ENCODE measurements at places on chromosomes 5 and 9. TPM values are rescaled to one million over a fixed set of nuclear protein-coding genes. Genes with fewer than 3 reads are reported as not detected.

The MZB1 gene
- total RNA-seq = not detected

The DEPDC1B gene
- total RNA-seq = 1.5 TPM

The PTCD2 gene
- 10.4 TPM for total RNA-seq

The NUTM2G gene
- total RNA-seq = not detected

The GFI1B gene
- total RNA-seq = not detected

The FBN2 gene
- 217 TPM for total RNA-seq

The HCN1 gene
- not detected for total RNA-seq

The KCNMB1 gene
- total RNA-seq = 0.05 TPM

The HAVCR2 gene
- total RNA-seq = not detected

The SAPCD2 gene
- 5.7 TPM for total RNA-seq

The TSSK1B gene
- total RNA-seq = 0.30 TPM

The CATSPER3 gene
- not detected for total RNA-seq

The QSOX2 gene
- total RNA-seq = 21.4 TPM

The FOXI1 gene
- total RNA-seq = not detected

The EPB41L4B gene
- total RNA-seq = not detected

The ZNF366 gene
- 0.05 TPM for total RNA-seq

The SPOCK1 gene
- total RNA-seq = 587 TPM

The VAV2 gene
- total RNA-seq = 32.8 TPM

The C1QTNF3 gene
- total RNA-seq = 0.30 TPM

The CCL21 gene
- total RNA-seq = not detected

The SLC6A7 gene
- not detected for total RNA-seq

The MARCOL gene
- not detected for total RNA-seq

The ORM2 gene
- total RNA-seq = not detected

The NCBP1 gene
- 44.8 TPM for total RNA-seq

The SLC22A5 gene
- 4.2 TPM for total RNA-seq

The SLC2A8 gene
- total RNA-seq = 3.6 TPM

The SPATA31C1 gene
- not detected for total RNA-seq

The GAPVD1 gene
- total RNA-seq = 51.1 TPM

The DAB2IP gene
- 20.1 TPM for total RNA-seq

The GABRB2 gene
- 0.30 TPM for total RNA-seq

The PDLIM4 gene
- total RNA-seq = 95.6 TPM

The BTNL8 gene
- total RNA-seq = not detected

The TMEM174 gene
- not detected for total RNA-seq

The MEIKIN gene
- not detected for total RNA-seq

The SMARCA2 gene
- 67.0 TPM for total RNA-seq

The TMEM215 gene
- total RNA-seq = not detected

The SGCD gene
- total RNA-seq = 12.7 TPM

The ATG10 gene
- total RNA-seq = 13.4 TPM

The IER5L gene
- 22.7 TPM for total RNA-seq

The FOXD4L3 gene
- total RNA-seq = not detected

The ELAVL2 gene
- total RNA-seq = under 0.01 TPM

The SHOC1 gene
- 0.09 TPM for total RNA-seq

The FGF10 gene
- not detected for total RNA-seq

The ITGA2 gene
- total RNA-seq = 72.5 TPM

The PCDHA1 gene
- 0.09 TPM for total RNA-seq

The FAM193B gene
- total RNA-seq = 17.2 TPM

The CER1 gene
- not detected for total RNA-seq

The C9 gene
- 0.46 TPM for total RNA-seq

The ANGPTL2 gene
- 19.0 TPM for total RNA-seq

The FGF1 gene
- 3.3 TPM for total RNA-seq

The CDH9 gene
- total RNA-seq = 0.59 TPM

The CARTPT gene
- total RNA-seq = not detected

The SEMA5A gene
- total RNA-seq = 19.3 TPM

The HTR4 gene
- total RNA-seq = not detected

The TPPP gene
- total RNA-seq = 0.37 TPM

All from smooth muscle cell of the umbilical artery (primary cell).